ENCODE measurements at places on chromosomes 4 and X. TPM values are rescaled to one million over a fixed set of nuclear protein-coding genes. Genes with fewer than 3 reads are reported as not detected.

AMOT gene
- not detected for total RNA-seq

ADAMTS3 gene
- total RNA-seq, result 2.2 TPM

ARSJ gene
- total RNA-seq, result 22.7 TPM

TLR6 gene
- 6.2 TPM for total RNA-seq

ASB12 gene
- total RNA-seq, result not detected

CLDN2 gene
- total RNA-seq, result 26.3 TPM

MSX1 gene
- total RNA-seq, result 2.6 TPM

PWWP3B gene
- not detected for total RNA-seq

CXCL3 gene
- total RNA-seq, result not detected

ANXA10 gene
- total RNA-seq, result 69.5 TPM

MAB21L2 gene
- not detected for total RNA-seq

HSFX1 gene
- total RNA-seq, result not detected

ERCC6L gene
- total RNA-seq, result 3.4 TPM

TMEM47 gene
- total RNA-seq, result 0.52 TPM

XK gene
- 0.26 TPM for total RNA-seq

SPANXD gene
- total RNA-seq, result not detected

DNA sequence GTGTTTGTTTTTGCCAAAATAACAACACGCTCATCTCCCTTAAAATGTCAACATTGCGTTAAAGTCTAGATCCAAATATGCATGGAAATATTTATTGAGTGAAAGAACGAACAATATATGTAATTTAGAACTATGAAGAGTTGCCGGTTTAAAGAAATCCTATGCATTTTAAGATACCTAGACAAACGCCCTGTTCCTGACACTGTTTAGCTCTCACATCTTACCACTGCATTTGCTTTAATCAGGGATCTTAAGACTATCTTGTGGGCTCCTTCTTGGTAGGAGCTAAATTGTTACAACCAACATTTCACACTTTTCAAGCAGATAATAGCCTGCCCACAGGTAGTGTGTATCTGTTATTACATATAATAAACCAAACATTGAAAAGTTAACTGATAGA, 96.6 kb upstream of the RPS6KA3 start:
- no peak for DNase-seq

- no peak for DNase-seq
These were observed 43.3 kb downstream of the FGFBP1 start for GRCh38 chr4:15894921-15895916.

DNA sequence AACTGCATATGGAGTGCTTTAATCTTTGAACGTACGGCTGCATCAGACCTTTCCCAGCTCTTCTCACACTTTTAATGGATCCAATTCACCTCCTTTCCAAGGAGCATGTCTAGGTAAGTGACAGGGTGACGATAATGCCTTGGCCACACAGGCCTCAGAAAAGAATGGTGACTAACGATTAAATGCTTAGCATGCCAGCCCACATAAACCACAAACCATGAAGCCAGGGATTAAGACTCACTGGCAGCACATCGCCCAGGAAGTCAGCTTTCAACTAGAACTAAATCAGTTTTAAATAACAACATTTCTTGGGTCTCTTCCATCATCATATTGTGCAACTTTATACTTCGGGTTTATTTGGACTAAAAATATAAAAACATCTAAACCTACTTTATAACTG, 28.7 kb downstream of the INPP4B start:
- DNase-seq, result peak; percentile 76

DNA sequence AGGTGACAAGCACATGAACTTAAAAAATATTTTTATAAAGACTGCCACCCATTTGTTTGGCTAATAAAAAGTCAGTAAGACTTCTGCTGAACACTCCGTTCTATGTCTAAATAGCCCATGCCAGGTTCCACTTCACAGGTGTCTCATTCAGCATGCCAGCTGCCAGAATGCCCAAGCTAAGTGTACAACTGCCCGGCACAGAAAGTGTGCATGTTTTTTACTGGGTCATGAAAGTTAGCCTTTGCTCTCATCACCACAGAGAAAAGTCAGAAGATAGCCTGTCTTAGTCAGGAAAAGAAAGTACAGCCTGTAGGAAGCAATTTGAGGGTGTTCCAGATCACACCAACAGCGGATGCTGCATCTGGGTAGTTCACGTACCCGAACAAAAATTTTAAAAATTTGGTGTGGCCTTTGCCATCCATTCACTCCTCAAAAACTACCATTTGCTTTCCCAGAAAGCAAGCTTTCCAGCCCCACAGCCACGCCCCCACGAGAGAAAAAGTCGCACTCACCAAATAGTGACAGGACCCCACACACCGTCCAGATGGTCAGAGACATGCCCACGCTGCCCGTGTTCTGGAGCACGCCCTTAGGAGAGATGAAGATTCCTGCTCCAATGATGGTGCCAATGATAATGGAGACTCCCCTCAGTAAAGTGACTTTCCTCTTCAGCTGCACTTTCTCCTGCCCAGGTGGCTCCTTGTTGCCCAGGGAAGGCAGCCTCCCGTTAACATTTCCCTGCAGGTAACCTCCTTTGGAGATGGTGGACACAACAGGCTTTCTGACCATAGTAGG, 671 bp downstream of the SLC7A11 start:
- DNase-seq, result peak; percentile 54

GRCh38 chr4:110361921-110362320, 114.0 kb upstream of the ENPEP start:
- DNase-seq, result peak; percentile 51

DNA sequence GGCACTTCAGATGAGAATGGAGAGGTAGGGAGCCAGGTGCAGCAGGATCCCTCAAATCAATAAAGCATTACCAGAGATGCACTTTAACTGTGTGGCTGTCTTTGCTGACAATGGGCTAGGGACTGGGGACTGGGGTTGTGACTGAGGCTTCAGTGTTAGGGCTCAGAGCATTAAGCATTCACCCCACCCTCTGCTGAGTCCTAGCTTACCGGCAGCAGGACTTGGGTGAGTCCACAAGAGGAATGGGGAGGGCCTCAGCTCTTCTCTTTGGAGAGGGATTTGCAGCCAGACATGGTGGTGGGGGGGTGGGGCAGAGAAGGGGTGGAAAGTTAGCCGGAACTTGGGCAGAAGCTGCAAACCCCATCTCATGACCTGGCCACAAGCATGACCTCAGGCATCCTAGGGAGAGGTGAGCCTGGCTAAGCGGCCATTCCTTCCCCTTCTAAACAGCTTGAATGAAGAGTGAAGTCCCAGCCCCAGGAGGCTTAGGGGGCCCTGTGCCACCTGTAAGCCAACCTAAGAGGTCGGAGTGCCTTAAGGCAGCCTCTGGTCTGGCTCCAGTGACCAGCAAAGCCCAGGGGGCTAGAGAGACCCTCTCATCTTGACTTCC, 78.4 kb downstream of the STARD8 start:
- DNase-seq, result no peak

- DNase-seq, result peak; percentile 63
These were observed 219.3 kb downstream of the TRAM1L1 start for GRCh38 chr4:116866106-116866505.

DNA sequence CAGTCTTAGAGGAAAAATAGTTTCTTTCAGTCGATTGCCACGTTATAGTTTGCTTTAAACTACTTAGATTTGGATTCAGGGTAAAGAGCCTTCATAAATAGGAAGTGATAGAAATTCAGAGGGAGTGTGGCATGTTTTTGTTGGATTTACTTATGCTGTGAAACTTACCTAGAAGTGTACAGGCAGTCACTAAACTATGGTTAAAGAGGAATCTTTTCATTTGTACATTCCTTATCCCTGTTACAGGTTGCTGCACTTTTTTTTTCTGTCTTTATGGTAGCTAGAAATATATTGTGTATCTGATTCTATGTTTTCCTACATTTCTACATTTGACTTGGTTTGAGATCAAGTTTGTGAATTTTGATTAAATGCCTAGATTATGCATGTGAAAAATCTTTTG, 19.1 kb downstream of the WWC2 start:
- peak; percentile 21 for DNase-seq

- no peak for DNase-seq
These were observed 26.5 kb upstream of the RBMX start for GRCh38 chrX:136906921-136907510.

- DNase-seq, result no peak
These were observed 914 bp downstream of the TRAPPC2 start for GRCh38 chrX:13733506-13733905.

DNA sequence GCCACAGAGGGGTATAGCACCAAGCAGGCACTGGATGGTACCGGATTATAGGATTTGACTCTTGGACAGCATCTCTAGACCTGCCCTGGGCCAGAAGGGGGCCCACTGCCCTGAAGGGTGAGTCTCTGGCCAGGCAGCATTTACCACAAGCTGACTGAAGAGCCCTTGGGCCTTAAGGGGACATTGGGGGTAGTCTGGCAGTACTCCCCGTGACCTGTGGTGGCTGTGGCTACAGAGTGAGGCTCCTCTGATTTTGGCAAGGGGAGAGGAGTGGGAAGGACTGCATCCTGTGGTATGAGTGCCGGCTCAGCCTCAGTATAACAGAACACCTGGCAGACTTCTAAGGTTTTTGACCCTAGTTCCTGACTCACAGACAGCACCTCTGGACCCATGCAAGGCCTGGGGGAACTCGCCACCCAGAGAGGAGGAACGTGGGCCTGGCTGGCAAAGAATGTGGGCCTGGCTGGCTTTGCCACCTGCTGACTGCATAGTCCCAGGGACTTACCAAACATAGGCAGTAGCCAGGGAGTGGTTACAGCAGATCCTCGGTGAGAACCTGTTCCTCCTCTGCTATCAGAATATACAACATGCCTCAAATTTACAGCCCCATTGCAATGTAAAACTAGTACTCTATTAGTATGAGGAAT, 48.1 kb downstream of the ABCB7 start:
- DNase-seq, result no peak

DNA sequence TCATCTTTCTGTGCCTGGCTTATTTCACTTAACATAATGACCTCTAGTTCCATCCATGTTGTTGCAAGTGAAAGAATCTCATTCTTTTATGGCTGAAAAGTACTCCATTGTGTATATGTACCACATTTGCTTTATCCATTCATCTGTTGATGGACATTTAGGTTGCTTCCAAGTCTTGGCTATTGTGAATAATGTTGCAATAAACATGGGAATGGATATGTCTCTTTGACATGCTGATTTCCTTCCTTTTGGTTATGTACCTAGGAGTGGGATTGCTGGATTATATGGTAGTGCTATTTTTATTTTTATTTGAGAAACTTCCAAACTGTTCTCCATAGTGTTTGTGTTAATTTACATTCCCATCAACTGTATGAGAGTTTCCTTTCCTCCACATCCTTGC, 71.2 kb downstream of the TACR3 start:
- no peak for DNase-seq

DNA sequence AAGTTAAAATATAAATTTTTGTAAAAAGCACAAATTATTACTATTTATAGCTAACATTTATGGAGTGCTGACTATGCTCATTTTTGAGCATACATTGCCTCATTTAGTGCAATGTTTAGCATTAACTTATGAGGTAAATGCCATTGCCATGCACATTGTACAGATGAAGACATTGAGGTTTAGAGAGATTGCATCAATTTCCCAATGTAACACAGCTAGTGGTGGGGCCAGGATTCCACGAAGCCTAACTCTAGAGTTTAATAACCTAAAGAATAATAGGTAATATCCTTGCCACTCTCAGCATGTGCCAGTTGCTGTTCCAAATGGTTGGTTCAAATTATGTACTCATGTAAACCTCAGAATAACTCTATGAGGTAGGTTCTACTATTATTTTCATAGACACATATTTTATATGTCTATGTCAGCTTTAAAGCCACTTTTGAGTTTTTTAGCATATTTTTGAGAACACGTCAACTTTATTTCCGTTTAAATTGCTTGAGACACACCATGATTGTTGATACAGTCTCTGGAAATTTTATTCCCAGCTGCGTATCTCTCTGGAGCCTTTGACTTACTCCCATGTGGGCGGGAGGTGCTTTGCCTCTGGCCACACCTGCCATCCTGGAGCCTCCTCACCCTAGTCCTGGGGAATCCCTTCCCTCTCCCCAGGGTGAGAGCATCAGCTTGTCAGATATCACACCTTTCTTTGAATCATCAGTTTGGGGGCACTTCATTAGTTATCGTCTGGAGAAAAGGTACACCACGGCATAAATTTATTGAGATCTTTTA, 10.8 kb upstream of the ADH1A start:
- no peak for DNase-seq

- DNase-seq, result no peak
These were observed 17.1 kb upstream of the AADAT start for GRCh38 chr4:170106900-170107299.

- DNase-seq, result peak; percentile 46
These were observed 856.7 kb upstream of the PRKX start for GRCh38 chrX:4570151-4570550.

DNA sequence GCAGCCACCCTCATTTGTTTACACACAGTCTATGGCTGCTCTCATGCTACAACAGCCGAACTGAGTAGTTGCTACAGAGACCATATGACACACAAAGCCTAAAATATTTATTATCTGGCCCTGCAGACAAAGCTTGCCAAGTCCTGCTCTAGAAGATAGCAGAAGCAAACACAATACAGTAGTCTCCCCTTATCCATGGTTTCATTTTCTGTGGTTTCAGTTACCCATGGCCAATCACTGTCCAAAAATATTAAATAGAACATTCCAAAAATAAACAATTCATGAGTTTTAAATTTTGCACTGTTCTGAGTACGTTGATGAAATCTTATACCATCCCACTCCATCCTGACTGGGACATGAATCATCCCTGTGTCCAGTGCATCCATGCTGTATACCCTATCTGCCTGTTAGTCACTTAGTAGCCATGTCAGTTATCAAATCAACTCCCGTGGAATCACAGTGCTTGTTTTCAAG, 40.2 kb upstream of the ZNF81 start:
- no peak for DNase-seq

GRCh38 chrX:15646543-15646942, 18.1 kb downstream of the CLTRN start:
- no peak for DNase-seq

- DNase-seq, result no peak
These were observed 57.0 kb upstream of the MSN start for GRCh38 chrX:65610481-65610880.

GRCh38 chrX:109685656-109686078, 47.4 kb downstream of the ACSL4 start:
- no peak for DNase-seq

- no peak for DNase-seq
These were observed 1212.2 kb upstream of the TENM3 start for GRCh38 chr4:181030961-181031360.

- DNase-seq, result no peak
These were observed 66.6 kb downstream of the SNX25 start for GRCh38 chr4:185276036-185276435.

GRCh38 chr4:77123411-77123810, 33.6 kb upstream of the CCNG2 start:
- DNase-seq, result no peak

- peak; percentile 24 for DNase-seq
These were observed 448.3 kb upstream of the ZFP42 start for GRCh38 chr4:187547316-187547715.

- DNase-seq, result no peak
These were observed 320.8 kb downstream of the ADAM29 start for GRCh38 chr4:175238827-175239517.
